Activated CD4-positive, alpha-beta T cell treated with anti-CD3 and anti-CD28 coated beads for 36 hours (primary cell): ENCODE measurements at places on chromosomes 6 and 20.

DNA sequence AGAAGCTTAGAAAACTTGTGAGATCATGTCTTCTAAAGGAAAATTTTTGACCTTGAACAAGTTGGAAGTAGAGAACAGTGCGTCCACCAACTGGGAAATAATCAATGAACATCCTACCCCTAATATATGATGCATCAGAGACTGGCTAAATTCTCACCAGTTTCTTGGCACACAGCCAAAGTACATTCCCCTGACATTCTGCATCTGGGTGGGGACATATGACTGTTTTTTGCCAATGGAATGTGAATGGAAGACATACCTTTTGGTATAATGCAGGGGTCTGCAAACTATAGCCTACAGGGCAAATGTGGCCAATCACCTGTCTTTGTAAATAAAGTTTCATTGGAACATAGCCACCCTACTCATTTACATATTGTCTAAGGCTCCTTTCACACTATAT, 84.7 kb downstream of the HAO1 start:
- no peak for DNase-seq

DNA sequence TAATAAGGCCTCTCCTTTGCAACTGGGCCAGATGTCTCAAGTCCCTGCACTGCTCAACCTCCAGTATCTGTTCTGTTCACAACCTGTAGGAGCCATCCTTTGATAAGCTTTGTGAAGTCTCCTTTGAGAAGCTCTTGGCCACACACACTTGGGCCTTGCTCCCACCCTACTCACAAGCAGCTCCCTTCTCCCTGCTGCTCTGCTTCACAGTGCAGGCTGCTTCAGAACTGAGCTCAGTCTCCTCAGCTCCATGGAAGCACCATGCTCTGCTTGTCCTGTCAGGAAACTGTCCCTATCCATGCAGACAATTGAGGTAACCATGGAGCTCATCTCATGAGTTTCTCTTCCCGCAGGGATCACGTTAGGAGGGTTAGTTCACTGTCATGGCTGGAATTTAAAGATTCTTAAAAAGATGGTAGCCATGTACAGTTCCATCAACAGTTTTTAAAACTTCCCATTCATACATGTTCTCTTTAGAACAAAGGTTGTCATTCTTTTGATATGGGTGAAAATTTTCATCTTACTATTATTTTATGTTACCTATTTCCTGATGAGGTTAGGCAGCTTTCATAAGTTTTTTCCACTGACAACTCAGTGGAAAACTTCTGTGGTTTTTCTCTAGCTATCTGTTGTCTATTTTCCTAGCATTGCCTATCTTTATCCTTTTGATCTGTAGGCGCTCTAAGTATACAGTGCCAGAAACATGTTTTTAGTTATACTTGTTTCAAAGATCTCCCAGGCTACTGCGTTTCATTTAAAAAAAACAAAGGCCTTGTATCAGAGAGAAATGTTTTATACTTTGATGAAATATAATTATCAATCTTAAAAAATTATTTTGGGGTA, 62.6 kb downstream of the AK9 start:
- DNase-seq: peak; percentile 10

DNA sequence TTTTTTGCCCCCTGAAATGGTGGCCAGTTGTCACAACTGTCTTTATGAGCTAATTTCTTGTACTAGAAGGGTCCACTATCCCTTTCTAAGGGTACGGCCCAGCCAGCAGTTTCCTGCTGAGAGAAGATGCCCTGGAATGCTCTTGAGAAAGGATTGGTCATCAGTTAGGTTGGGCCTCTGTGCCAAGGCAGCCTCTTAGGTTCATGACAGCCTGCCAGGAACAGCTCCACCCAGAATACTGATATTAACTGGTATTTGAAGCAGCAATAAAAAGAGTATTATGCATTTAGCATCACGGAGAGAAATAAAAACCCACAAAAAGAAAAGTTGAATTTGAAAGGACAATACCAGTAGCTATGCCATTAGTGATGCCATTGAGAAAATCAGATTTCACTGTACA, 9.0 kb upstream of the HINT3 start:
- DNase-seq: no peak

- DNase-seq: peak; percentile 83
These were observed 252.8 kb downstream of the CDH26 start for GRCh38 chr20:60210779-60211617.
